ENCODE measurements at places on chromosomes 12 and 14.

DNA sequence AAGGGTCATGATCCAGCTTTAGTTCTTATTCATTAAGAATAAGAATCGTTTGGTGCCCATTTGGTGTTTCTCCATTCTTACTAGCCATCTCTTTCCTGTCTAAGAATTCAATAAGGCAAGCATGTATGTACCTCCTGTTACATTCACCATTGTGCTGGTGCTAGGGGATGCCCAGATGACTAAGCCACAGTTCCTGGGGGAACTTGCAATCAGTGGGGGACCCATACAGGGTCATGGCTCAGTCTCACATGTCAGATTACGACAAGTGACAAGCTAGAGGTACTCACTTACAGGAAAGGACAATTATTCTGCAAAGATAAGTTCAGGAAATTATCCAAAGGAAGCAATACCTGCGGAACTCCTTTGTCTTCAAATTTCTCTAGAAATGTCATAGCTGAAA, 125.4 kb downstream of the STXBP6 start:
- DNase-seq: no peak

GRCh38 chr14:69624136-69624535, 12.7 kb downstream of the SUSD6 start:
- DNase-seq: no peak

GRCh38 chr12:64998371-64999147, 122.5 kb downstream of the WIF1 start:
- no peak for DNase-seq

DNA sequence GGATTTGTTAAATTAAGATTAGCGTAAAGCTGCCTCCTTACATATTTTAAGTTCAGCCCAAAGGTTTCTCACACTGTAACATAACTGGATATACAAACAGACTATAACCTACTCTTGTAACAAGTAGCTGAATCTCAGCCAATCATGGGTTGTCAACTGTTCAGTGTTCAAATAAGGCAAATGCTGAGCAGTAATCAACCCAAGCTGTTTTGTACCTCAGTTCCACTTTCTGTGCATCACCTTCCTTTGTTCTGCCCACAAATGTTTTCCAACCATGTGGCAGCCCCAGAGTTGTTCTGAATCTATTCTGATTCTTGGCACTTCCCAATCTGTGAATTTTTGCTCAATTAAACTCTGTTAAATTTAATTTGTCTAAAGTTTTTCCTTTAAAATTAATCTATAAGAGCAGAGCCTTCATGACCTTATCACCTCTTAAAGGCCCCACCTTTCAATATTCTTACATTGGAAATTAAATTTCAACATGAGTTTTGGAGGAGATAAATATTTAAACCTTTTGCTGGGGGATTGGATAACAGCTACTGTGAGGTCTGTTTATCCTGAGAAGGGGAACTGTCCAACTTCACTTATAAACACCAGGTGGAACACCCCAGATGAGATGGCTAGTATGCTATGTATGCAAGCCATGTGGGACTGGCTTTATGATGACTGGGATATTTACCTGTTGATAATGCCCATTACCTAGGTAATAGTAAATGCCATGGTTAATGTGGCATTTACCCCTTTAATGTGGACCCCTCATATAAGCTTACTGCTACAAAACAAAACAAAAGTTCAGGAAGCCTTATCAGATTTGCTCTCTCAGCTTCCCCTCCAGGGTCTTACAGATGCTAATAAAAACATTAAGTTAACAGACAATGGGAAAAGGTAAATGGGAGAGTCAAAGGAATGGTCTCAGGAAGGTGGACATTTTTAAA, 42.2 kb upstream of the ARID2 start:
- no peak for DNase-seq
